ENCODE measurements at places on chromosomes 7 and 10.

- no peak for DNase-seq
Measured at GRCh38 chr7:88366845-88367244, 60.2 kb upstream of the STEAP4 start.

DNA sequence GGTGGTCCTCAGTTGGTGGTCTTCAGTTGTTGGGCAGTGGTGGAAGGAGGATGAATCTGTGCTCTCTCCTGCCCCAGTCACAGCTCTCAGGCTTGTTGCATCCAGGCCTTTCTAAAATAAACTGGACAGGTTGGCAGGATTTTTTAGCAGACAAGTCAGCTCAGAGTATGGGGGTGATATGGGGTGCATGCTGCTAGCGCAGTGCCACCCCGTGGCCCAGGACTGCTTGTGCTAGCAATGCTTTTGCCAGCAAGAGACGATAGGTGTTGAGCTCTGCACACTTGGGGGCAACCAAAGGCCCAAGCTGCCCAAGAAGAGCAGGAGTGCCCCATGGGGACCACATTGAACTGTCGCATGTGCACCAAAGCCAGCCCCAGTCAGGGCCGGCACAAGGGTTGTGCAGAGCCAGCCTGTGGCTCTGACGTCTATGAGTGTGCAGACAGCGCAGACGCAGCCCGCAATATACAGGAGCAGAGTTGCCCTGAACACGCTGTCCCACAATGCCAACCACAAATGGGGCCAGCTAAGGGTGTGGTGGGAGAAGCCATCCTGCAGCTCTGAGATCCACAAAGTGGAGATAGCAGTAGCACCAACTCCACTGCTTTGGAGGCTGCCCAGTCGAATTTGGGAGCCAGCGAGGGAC, 49.8 kb upstream of the PDSS1 start:
- peak; percentile 8 for DNase-seq

GRCh38 chr10:10338339-10338738, 679.3 kb upstream of the CELF2 start:
- no peak for DNase-seq

DNA sequence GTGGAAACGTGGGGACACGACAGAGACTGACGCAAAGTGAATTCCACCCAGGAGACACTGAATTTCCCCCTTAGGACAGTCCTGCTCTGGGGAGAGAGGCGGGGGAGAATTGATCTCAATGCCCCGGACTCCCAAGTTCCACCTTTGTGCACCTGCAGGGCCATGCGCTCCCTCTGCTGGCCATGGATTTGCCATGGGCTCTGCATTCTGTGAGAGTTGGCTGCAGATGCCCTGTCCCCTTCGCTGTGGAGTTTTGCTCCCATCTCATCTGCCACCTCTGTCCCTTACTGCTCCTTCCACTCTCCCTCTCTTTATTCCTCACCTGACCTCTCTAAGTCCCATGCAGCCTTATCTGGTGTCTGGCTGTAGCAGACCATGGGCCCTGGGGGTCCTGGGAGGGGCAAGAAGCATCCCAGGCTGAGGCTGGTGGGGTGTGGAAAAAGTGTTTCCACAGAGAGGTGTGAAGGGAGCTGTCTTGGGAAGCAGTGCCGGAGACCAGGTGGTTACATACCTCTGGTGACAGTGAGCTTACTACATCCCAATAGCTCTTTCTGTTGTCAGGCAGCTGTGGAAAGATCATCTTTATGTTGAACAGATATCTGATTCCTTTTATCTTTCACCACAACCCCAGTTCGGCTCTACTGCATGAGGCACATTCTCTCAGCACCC, 14.3 kb downstream of the GHRHR start:
- DNase-seq: no peak

DNA sequence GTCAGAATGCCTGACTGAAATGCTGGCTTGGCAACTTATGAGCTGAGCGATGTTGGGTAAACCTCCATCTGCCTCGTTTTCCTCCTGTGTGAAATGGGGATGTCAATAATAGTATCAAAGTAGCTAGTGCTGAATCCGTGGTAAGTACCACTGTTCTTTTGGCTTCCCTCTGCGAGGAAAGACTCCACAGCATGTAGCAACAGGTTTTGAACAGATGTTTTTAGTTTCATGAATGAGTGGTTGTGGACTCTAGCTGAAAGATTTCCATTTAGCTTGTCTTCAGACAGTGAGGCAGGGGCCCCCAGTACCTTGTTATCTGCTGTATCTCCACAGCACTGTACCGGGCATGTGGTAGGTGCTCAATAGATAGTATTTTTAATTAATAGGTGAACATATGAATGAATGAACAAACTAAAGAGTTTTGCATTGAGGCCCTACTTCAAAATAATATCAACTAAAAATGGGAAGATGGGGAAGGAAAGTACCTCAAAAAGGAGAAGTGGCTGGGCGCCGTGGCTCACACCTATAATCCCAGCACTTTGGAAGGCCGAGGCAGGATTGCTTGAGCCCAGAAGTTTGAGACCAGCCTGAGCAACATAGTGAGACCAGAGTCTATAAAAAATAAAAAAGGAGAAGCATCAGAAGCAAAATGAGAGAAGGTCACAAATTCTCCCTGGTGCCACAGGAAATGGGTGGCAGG, 5.6 kb upstream of the DLG5 start:
- DNase-seq: no peak

DNA sequence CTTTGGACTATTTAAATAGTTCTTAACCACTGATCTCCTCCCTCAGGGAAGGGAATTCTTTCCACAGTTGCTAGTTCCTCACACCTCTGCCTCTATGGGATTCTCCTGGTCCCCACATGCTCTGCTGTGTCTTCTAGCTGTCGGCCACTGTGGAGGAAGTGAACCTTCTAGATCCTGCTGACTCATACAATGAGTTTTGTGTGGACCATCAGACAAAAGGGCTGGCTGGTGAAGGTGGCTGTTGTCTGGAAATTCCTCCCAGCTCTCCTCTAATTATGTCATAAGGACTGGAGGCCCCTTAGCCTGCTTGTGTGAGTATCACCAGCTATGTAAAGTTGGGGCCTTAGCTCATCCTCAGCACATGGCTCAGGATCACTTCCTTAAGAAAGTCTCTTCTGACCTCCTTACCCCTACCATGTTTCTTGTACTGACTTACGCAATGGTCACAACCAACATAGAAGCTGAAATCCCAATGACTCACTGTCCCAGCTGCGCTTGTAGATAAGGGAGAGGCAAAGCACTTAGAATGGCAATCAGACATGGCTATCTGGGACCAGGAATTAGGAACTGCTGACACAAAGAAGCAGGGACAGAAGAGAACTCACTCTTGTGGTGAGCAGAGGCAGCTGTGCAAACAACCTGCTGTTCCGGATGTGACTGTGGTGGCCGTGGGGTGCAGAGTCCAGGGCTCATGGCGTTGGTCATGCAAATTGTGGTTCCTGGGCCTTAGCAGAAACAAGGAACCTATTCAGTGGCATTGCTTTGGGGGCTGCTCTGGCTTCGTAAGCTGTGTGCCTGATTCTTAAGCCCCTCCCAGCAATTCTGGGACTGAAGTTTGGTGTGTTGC, 2.5 kb upstream of the MACC1 start:
- DNase-seq: peak; percentile 100

- DNase-seq: no peak
Measured at GRCh38 chr10:128763588-128763987, 637.4 kb upstream of the MKI67 start.

DNA sequence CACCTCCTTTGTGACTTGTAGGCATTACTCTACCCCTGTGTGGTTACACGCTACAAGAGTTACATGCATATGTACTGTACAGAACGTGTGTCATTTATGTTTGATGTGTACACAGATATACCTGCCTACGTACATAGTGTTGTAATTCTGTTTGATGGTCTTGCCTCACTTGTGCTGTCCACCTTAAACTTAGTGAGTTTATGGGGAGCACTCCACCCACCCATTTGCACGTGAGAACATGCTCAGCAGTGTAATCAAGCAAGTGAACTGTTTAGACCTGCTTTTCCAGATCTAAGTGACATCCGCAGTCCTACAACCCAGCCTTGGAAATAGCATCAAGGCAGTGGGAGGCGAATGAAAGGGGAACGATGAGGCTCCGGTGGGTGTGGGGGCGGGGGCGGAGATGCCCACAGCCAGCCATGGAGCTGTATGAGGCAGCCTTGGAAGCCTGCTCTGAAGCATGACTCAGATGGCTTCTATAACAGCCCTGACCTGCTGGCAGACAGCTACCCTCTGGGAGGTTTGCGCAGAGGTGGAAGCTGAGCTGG, 52.1 kb downstream of the SUFU start:
- DNase-seq: peak; percentile 53

DNA sequence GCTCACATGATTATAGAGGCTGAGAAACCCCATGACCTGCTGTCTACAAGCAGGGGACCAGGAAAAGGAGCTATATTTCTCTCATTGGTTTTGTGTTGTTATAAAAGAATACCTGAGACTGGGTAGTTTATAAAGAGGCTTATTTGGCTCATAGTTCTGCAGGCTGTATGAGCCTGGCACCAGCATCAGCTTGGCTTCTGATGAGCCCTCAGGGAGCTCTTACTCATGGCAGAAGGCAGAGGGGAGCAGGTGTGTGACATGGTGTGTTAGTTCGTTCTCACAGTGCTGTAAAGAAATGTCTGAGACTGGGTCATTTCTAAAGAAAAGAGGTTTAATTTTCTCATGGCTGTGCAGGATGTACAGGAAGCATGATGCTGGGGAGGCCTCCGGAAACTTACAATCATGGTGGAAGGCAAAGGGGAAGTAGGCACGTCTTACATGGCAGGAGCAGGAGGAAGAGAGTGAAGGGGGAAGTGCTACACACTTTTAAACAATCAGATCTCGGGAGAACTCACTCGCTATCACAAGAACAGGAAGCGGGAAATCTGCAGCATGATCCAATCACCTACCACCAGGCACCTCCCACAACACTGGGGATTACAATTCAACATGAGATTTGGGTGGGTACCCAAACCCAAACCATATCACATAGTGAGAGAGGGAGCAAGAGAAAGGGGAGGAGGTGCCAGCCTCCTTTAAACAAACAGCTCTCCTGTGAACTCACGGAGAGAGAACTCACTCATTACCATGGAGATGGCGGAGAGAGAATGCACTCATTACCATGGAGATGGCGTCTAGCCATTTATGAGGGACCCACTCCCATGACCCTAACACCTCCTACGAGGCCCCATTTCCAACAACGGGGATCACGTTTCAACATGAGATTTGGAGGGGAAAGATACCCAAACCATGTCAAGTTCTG, 133.4 kb downstream of the JCAD start:
- peak; percentile 61 for DNase-seq

- DNase-seq: no peak
Measured at GRCh38 chr7:19772841-19773760, at the start of gene TMEM196. Gene TMEM196 (minus strand): TSS chr7:19773617. CDS start chr7:19772696, 921 bp downstream.

- DNase-seq: peak; percentile 15
Measured at GRCh38 chr7:20539201-20539600, 76.3 kb upstream of the ABCB5 start.

GRCh38 chr7:138195151-138195571, 118.9 kb downstream of the AKR1D1 start:
- DNase-seq: peak; percentile 58

DNA sequence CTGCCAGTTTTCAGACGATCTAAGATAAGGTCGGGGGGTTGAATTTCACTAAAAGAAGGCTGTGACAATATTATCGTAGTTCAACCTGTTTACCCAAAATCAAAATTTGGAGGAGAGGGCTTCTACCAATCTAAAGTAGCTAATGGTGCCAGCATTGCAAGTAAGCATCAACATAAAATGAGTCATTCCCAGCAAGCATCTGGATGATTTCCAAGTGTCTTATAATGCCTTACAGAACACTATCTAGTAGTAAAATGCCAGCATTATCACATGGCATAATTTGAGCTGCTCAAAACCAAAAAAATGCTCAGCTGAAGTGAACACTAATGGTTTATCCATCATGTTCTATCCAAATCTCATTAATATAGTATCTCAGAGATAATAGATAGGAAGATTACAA, 1193.9 kb downstream of the DNAJB9 start:
- no peak for DNase-seq

DNA sequence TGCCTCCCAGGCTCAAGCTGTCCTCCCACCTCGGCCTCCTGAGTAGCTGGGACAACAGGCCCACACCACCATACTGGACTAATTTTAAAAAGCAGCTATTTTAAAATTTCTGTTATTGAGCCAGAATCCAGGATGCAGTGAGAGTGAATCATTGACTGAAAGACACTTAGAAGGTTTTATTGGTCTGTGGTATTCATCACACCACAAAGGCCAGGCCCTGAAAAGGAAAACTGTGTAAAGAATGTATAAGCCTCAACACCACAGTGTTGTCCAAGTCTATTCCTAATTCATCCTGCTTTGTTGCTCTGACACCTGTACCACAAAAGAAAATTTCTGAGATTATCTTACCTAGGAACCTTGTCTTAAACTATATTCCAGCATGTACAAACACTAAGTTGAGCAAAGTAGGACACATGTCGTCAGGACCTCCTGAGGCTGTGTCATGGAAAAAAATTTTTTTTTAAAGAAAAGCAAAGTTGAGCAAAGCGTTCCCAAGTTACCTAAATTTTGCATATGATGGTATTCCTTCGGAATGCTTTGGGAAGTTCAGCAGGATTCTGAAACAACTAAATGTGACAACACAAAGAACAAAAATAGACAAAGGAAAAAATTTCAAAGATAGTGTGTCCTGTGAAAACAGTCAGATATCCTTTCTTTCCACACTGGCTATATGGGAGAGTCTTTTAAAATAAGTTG, 129.6 kb upstream of the MKLN1 start:
- DNase-seq: peak; percentile 50

DNA sequence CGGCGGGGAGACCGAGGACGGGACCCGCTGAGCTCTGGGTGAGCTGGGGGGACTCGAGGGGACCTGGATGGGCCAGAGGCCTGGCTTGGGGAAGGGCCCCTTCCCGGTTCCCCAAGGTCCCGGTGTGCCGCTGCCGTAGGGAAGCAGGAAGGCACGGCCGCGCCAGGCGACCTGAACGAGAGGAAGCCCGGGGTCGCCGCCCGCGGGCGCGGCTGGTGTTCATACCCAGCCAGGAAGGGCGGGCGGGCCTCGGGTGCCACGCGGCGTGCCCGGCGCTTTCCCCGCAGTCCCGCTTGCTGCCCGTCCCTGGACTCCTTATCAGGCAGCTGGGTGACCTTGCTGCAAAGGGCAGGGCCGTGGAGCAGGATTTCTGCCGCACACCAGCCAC, 38.0 kb downstream of the ZNF777 start:
- DNase-seq: no peak

GRCh38 chr10:12847361-12847975, 154.0 kb downstream of the CCDC3 start:
- no peak for DNase-seq

DNA sequence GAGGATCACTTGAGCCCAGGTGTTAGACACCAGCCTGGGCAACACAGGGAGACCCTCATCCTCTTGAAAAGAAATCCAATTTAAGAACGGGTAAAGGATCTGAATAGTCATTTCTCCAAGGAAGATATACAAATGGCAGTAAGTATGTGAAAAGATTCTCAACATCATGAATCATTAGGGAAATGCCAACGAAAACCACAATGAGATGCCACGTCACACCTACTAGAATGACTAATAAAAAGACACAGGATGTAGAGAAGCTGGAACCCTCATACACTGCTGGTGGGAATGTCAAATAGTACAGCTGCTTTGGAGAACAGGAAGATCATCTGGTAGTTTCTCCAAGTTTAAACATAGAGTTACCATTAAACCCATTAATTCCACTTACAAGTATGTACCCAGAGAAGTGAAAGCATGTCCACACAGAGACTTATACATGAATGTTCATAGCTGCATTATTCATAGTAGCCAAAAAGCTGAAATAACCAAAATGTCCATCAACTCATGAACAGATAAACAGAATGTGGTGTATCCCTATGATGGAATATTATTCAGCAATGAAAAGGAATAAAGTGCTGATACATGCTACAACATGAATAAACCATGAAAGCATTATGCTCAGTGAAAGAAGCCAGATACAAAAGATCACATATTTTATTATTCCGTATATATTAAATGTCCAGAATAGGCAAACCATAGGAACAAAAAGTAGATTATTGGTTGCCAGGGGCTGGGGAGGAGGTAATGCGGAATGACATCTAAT, 13.1 kb upstream of the ZMIZ2 start:
- DNase-seq: peak; percentile 75
